GM23338 (cell line): ENCODE measurements at places on chromosomes 1 and 21.

DNA sequence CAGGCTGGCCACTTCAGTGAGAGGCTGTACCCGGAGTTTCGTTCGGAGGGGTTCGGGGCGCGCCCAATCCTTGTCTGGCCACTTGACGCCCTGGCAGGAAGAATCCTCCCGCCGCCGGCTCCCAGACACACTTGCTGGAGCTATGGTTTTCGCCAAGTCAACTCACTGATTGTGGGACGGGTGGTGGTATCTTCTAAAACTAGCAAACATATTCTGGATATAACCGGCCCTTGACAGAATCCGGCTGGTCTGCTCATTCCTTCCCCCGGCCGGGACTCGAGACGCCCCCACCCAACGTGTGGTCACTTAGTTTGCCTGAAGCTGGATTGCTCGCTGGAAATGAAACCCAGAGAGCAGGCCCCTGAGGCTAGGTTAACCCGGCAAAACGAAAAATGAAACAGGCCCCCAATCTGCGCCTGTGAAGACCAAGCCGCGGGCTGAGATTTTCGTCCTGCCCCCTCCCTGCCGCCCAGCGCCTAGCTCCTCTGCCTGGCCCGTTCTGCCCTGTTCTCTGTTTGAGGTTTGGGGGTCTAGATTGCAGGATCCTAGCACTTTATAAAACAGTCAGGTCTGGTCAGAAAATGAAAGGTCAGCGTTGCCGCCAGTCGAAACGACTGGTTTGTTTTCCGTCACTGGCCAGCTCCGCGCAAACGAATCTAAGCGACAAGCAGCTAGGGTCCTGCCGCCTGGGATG lies 4.6 kb downstream of the GFI1 start:
- peak; percentile 43 for DNase-seq

DNA sequence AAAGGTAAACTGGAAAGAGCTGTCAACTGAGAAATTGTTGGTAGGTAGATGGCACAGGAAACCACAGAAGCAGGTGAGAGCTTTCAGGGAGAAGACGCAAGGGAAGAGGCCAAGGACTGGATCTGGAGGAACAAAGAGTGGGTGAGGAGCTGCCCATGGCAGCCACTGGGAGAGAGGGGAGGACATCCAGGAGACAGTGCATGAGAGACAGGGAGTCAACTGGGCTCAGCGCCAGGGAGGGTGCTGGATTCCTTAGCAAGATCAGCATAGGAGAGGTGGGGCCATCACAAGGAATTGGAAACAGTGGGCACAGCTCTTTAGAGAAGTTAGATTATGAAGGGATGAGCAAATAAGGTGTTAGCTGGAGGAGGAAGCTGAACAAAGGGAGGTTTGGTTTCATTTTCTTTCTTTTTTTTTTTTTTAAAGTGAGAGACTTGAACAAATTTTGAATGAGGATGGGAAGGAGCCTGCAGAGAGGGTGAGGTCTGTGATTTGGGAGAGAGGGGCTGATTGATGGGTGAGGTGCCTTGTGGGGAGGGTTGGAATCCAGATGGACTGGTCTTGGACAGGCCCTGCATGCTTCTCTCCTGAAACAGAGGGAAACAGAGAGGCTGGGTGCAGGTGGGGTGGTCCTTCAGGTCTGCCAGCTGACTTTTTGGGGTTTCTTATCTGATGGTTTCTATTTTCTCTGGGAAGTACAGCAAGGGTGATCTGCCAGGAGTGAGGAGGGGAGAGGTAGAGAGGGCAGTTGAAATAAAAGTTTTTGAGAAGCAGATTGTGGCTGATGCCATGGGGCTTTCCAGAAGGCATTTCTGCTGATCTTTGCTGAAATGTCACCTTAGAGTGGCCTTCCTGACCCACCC lies 5.4 kb downstream of the CYP4B1 start:
- DNase-seq = no peak

DNA sequence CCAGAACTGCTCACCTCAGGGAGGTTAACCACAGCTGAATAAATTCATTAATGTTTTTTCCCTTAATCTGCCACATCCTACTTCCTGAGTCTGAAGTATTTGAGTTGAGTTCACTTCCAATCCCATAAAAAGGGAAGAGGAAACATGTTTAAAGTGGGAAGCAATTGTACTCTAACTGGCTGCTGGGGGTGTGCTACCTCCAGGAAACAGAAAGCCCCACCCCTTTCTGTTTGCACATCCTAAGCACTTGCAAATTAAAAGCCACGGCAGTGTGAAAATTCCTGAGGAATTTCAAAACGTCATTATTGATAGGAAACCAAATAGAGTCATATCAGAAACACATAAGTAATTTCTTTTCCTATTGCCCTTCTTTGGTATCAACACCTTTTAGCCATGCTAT lies 307.0 kb upstream of the NR5A2 start:
- no peak for DNase-seq

- peak; percentile 24 for DNase-seq
Observed at GRCh38 chr1:216626394-216627067, 96.7 kb downstream of the ESRRG start.

GRCh38 chr1:86594284-86594770 lies 47.4 kb downstream of the CLCA4 start:
- DNase-seq = peak; percentile 28

DNA sequence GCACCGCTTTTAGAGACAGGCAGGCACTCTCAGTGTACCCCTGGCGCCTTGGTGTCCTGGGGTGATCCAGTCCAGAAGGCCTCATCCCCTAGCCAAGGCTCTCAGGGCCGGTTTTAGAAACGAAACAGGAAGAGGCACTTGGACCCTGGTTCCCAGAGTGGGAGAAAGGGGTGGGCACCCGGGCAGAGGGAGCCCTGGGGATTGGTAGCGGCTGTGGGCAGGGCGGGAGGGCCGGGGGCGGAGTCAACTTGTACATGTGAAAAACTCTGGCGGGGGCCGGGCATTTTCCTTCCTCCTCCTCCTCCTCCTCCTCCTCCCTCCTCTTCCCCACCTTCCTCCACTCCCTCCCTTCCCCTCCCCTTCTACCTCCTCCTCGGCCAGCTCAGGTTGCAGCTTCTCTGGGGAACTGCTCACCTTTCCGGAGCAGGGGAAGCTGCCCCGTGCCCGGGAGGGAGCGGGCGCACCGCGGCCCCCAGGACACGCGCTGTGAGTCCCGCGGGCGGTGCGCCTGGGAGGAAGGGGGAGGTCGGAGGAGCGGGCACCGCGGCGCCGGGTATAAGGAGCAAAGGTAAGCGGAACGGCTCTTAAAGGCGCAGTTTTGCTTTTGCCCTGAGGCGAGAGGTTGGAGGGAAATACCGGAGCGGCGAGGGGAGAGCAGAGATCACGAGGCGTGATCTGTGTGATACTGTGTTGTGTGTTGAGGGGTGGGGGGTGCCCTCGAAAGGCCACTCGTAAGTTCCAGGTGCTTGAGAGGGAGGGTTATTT lies at the start of gene CDK18:
CDK18 (plus strand) TSS at position 359 of the 765 bp plus-strand sequence. CDS start 18,499 bp downstream, outside the sequence.
- peak; percentile 96 for DNase-seq
